ENCODE measurements at places on chromosomes 2 and 18.
A peak's percentile ranks its signal among the peaks of the same experiment; 100 is the strongest.

GRCh38 chr2:118622913-118623312, 224.5 kb downstream of the EN1 start:
- DNase-seq = no peak

GRCh38 chr2:96789245-96789617, 26.8 kb upstream of the CNNM3 start:
- no peak for DNase-seq

DNA sequence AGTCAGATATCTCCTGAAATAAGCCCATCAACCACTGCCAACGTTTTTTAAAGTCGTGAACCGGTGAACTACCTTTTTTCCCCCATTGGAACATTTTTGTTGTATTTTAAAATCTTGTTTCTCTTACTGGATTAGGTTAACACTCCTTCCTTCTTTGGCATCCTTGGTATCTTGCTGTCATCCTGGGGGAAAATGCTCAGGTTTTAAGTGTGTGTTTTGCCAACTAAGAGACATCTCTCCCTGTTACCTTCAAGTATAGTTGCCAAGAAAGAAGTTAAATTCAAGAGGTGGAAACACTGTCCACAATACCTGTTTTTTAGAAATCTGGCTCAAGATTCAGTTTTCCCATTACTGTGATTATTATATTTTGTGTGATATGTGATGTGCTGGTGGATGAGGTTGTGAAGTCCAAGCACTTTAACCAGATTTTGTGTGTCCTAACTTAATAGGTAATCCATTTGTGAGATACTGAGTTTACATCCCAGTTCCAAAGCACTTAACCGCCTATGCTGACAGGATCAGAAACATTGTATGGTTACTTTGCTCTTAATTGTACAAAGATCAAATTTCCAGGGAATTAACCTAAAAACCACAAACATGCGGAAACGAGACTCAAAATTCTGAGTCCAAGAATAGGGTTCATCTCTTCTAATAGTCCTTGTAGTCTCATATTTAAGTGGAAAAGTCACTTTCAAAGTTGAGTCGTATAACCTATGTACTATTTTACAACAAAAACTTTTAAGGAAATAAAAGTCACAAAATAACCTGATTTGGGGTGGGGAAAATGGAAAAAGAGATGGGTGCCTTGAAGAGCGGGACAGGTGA, 1.3 kb upstream of the SP3 start:
- DNase-seq = no peak

DNA sequence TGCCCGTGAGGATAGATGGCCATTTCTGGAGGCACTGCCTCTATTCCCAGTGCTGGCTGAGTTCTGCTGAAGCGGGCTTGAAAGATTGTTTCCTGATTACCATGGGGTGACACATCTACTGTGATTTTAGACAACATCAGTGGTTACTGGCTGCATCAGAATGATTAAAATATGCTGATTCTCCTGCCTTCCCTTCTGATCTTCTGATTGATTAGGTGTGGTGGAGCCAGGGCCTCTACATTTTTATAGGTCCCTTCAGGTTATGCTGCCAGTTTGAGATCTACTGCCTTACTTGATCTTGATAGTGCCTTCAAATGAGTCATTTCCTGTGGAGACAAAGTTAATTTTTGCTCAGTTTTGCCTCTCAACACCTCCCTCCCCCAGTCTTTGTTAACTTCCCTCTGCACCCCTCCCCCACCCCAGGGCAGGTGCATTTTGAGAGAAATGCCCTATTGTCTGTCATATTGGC, 31.6 kb upstream of the SNORC start:
- DNase-seq = peak; percentile 29

GRCh38 chr2:205014201-205014600, 468.9 kb downstream of the PARD3B start:
- DNase-seq = no peak

DNA sequence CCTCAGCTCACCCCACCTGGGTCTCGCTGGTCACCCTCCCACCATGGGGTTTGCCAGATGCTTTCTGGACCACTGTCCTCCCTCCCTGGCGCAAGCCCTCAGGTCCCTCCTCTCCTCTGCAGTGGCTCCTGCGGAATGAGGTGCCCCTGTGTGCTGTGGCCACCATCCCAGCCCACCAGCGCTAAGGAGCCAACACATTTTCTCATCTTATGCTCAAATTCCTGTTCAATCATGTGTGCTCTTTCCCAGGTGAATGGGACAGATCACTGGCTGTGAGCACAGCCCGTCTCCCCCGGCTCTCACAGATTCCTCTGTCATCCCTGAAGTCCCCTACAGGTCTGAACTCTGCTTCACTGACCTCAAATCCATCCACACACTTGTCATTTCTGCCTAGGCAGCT, 15.2 kb upstream of the CCDC74B start:
- DNase-seq = no peak

DNA sequence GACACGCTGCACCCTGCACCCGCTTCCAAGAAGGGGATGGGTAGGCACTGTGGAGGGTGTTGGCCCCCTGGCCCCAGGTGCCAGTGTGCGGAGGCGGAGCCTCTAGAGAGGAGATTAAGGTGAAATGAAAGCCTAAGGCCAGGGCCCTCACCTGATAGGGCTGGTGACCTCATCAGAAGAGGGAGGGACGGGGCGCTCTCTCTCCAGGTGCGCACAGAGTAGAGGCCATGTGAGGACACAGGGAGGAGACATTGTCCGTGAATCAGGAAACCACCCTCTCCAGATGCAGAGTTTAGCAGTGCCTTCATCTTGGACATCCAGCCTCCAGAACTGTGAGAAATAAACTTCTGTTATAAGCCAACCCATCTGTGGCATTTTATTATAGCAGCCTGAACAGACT, 62.3 kb downstream of the PSMG2 start:
- DNase-seq = no peak

- DNase-seq = peak; percentile 27
Observed at GRCh38 chr2:227816507-227817294, 3.1 kb downstream of the CCL20 start.

DNA sequence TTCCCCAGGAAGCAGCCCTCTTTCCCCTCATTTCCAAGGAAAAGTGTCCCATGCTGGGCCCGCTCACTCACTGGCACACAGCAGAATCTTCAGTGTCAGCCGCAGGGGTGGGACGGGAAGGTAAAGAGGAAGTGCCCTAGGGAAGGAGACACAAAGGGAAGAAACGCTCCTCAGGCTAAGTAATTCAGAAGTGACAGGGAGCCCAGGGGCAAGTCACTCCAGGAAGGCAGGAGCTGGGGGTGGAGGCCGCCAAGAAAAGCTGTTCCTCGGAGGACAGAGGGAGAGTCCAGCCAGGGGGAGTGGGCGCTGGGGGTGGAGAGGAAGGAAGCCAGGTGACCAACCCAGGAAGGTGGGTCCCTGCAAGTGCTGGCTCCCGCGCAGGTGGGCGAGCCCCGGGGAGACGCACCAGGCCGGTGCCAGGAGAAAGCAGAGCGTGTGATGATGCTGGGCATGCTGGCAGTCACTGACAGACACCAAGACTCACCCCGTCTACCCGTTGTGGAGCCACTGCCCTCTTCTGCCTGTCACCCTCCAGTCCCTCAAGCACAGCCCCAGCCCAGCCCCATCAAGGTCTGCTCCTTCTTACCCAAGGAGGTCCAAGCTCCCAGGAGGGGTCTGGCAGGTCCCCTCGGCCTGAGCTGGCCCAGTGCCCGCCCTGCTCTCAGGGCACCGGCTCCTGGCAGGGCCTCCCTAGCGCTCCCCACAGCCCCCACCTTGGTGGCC, 21.7 kb downstream of the HDAC4 start:
- no peak for DNase-seq

DNA sequence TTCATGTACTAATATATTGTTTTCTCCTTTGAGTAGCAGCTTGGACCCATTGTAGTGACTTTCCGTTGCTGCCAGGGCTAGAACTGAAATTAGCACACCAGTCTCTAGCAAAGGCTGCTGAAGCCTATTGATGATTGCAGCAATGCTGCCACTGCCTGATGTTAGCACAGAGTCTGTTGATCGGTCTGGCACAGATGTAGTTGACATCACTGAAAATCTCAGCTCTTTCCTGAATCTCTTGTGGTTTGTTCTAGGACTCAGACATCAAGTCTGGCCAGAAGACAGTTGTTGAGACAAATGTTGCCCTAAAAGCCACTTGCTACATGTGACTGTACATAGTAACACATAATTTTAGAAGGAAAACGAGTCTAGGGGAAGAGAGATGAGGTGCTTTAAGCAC, 47.2 kb downstream of the VAPA start:
- no peak for DNase-seq

GRCh38 chr2:235937936-235938335, 230.2 kb downstream of the GBX2 start:
- no peak for DNase-seq

DNA sequence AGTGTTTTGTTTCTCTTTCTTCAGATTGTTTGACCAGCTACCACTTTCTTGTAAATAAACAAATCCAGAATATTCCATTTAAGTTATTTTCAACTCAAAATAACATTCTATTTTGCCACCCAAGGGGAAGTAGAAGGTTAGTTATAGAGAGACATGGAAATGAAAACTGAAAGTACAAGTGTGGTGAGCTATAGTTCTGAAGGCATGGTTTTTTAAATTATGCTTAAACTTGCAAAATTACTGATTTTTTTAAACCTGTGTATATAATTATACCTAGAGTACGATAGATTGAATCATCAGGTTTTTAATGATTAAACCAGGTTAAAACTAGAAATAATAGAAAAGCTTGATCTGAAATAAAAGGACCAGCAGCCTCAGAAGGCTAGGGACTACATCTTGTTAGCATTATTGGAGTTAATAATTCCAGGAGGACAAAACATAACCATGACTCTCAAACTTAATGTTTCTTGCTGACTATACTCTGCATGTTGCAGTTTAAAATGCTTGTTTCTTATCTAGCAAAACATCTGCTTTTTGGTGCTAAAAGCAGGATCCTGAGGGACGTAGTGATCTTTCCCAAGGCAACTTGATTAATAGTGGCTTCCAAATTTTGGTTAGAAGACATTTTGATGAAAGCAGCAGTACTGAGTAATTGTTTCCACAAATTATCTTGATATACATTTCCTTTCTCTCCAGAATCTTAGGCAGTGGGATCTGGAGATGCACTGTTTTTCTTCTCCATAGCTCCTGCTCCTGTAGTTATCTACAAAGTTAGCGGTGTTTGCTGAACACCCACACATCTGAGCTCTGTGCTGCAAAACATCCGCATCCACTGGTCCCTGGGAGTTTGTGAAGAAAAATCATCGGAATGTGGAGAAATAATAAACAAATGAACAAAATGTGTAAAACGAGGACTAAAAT, 327.2 kb upstream of the PKDCC start:
- peak; percentile 35 for DNase-seq

GRCh38 chr2:133215477-133215876, 352.8 kb downstream of the NCKAP5 start:
- DNase-seq = no peak

DNA sequence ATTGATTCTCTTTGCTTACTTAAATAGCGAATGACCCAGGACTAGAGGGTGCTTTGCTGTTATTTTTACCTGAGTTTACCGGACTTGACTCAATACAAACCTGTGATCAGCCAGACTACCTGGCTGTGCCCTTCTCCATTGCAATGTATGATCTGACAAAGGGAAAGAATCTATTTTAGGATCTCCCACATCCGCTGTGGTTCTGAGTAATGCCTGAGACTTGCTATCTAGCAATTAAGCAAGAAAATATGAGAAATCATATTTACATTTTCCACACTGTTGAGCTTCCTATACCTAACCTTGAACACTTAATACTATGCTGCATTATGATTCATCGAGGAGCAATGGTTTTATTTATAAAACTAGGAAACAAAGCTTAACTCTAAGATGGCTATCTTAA, 215.2 kb downstream of the RAD51AP2 start:
- peak; percentile 81 for DNase-seq

DNA sequence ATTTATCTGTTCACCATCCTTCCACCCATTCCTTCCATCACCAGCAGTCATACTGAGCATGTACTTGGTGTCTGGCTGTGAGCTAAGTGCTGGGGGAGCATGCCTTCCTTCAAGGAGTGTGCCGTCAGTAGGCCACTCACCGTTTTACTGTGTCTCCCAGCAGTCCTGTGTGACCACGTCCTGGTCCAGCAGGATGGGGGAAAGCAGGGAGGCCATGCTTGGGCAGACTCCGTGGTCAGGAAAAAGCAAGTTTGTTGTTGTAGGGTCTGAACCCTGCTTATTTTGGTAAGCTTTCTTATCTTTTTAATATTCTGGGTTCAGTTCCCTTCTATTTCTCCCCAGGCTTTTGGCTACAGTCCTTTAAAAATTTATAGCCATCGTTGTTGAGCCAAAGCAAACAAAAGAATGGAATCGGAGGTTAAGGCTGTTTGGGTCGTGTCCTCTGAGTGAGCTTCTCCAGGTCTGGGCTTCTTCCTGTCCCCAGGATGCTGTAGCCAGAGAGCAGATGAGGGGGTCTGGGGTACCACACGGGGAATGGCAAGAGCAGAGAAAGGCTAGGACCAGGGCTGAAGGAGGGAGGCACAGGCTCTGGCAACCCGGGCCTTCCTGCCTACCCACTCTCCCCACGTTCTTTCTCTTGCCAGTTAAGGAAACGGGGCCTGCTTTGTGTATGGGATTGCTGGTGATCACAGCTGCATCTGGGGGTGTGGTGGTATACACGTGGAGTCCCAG, 13.5 kb downstream of the SLC30A3 start:
- no peak for DNase-seq

GRCh38 chr18:39770399-39770798, 2184.6 kb upstream of the PIK3C3 start:
- DNase-seq = no peak

DNA sequence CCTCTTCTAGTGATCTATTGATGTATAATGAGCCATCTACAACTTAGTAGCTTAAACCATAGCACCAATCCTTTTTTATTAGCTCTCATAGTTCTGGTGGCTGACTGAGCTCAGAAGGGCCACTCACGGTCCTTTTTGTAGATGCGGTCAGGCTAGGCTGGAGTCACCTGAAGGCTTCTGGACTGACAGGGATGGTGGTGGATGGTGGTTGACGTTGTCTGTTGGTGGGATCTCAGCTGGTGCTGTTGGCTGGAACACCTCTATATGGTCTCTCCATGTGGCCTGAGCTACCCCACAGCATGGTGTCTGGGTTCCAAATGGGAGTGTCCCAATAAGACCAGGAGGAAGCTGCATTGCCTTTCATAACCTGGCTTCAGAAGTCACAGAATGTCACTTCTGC, 68.0 kb downstream of the BCL2L11 start:
- no peak for DNase-seq

DNA sequence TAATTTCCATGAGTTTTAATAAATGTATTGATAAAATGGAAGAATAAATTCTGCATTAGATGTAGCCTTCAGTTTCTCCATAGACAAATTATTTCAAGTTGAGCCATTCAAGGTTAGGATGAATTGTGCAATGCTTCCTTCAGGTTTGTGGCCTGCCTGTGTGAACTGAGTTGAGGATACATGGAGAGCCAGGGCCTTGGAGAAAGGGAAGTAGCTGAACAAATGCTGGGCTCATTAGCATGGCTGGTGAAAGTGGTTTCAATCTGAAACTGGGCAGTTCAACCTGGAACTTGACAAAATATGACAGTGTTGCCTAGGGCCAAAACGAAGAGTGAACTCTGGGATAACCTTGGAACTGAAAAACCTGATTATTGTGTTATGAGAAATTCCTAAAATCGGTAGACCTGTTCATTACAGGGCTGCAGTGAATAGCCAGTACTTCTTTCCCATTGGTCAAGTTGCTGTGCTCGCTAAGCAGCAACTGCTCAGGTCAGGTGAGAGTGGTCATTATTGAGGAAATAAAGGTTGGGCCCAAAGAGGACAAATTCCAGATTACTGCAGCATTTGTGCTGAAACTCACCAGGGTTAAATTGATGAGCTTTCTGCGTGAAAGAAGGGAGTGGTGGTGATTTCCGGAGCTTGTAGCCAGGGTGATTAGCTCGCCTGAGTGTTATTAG, 12.7 kb downstream of the INPP1 start:
- no peak for DNase-seq
